ENCODE measurements at places on chromosomes 16 and 17.

GRCh38 chr16:54400261-54400660 lies 113.7 kb upstream of the IRX3 start:
- DNase-seq = no peak

GRCh38 chr17:77423589-77424451 lies 283.1 kb downstream of the SEC14L1 start:
- DNase-seq = no peak

GRCh38 chr17:27654136-27654535 lies 23.1 kb downstream of the LGALS9 start:
- DNase-seq = no peak

DNA sequence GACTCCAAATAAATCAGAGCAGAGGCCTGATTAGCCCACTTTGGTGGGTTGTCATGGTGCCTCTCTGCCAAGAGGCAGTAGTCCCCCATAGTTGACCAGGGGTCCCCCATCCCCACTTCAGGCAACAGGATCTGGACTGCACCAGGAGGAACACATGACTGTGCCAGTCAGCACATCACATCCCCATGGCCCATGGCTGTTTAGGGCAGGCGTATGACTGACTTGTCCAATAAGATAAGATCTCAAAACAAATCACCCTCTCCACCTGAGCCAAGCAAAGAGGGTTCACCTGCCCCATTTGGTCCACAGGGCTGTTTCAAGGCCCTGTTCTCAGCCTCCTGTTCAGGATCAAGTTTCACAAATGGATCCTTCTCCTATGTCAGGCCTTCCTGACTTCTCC lies 93.3 kb downstream of the C16orf78 start:
- DNase-seq = no peak

GRCh38 chr17:80894726-80895125 lies 96.9 kb upstream of the CHMP6 start:
- DNase-seq = no peak

- DNase-seq = no peak
Observed at GRCh38 chr16:89002851-89003830, 26.1 kb upstream of the CBFA2T3 start.

GRCh38 chr17:80452173-80452915 lies 24.1 kb downstream of the NPTX1 start:
- no peak for DNase-seq

DNA sequence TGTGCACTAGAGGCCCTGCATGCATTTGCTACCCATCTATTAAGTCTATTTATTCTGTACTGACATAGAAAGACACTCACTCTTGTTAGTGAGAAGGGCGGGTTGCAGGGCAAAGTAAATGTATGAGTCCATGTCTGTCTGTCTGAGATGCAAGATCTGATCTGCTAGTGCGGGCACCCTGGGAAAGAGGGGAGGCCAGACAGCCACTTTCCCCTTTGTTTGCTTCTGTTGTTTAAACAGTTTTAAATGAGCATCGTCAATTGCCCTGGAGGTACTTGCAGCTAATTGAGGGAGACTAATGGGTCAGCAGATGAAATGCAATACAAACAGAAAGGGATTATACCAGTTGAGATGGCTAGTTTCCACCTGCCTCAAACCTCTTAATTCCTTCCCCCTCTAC lies 24.9 kb downstream of the SCNN1G start:
- no peak for DNase-seq

DNA sequence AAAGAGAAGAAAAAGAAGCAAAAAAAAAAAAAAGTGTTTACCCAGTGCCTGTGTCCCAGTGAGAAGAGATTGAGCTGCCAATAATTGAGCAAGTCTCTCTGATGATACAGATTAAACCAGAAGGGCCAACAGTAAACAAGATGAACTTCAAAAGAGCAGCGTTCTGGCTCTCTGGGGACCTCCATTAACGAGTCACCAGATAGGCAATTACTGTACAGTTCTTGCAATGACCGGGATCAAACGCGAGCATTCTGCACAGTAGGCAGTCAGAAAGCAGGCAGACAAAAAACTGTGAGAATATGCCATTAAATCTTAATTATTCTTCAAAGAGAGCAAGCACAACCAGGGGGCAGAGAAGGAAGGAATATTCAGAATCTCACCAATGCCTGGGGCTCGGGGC lies 626.1 kb downstream of the TMEM114 start:
- DNase-seq = no peak

DNA sequence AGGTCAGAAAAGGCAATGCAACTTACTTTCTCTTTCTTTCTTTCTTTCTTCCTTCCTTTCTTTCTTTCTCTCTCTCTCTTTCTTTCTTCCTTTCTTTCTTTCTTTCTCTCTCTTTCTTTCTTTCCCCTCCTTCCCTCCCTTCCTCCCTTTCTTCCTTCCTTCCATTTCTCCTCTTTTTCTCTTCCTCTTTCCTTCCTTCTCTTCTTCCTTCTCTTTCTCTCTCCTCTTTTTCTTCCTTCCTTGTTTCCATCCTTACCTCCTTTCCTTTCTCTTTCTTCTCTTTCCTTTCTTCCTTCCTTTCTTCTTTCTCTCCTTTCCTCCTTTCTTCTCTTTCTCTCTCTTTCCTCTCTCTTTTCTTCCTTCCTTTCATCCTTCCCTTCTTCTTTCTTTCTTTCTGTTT lies 819.8 kb upstream of the SOX9 start:
- no peak for DNase-seq

- DNase-seq = no peak
Observed at GRCh38 chr17:51322390-51323029, 62.2 kb downstream of the UTP18 start.

DNA sequence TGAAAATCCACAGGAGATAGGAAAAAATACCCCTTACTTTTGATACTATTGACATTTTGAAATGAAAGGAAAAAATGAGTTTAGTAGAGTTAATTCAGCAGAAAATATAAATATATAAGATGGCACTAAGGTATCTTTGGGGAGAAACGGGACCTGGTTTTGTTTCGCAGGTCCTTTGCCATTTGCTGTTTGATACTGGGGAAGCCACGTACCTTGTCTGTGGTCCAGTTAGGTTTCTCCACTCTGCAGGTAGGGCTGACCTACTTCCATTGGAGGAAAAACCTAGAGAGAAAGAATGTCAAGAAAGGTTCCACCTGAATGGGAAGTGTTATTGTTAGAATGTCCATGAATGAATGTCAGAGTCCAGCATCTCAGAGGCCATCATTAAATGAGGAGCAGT lies 48.1 kb downstream of the HLF start:
- no peak for DNase-seq

DNA sequence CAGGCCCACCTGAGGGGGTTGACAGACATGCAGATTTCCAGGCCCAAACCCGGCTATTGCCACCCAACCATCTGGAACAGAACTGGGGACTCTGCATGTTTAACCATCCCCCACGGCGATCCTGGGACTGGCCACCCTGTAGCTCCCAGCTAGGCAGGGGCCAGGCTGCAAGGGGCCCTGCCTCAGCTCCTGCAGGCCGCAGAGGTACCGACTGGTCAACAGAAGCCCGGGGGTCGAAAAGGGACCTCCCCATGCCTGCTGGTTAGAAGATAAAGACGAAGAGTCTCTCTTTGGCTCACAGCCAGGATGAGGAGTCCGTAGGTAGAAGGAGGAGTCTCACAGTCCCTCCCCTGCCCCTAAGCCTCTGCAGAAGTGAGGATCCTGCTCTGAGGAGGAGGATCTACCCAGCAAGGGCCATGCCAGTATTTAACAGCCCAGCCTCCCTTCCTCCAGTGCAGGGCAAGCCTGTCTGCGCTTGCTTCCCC lies 223.4 kb upstream of the TNRC6C start:
- no peak for DNase-seq

DNA sequence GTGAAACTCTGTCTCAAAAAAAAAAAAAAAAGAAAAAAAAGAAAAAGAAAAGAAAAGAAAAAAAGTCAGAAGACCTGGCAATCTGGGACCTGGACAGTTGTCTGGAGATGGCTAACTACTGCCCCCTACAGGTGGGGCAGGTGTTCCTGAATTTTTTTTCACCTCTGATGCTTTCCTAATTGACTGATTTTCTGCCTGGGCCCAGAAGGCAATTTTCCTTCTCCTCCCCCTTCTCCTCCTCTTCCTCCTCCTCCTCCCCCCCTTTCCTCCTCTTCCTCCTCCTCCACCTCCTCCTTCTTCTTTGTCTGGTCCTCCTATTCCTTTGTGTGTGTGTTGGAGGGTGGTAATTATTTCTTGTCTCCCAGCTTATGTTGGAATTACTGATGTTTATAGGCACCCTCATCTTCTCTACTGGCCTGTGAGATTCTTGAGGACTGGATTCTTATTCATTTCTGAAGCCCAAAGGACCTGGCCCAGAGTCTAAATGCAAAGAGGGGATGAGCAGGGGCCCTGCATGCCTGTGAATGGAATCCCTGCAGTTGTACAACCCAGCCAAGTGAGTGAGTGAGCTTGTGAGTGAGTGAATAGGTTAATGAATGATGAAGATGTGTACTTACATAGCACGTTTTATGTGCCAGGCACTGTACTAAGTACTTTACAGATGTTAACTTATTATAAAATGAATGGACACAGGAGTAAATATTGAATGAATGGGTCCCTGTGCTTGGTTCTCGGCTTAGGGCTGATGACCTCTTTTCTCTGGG lies 26.9 kb downstream of the IRX5 start:
- no peak for DNase-seq

GRCh38 chr17:49554694-49555494 lies 20.8 kb upstream of the NXPH3 start:
- no peak for DNase-seq

DNA sequence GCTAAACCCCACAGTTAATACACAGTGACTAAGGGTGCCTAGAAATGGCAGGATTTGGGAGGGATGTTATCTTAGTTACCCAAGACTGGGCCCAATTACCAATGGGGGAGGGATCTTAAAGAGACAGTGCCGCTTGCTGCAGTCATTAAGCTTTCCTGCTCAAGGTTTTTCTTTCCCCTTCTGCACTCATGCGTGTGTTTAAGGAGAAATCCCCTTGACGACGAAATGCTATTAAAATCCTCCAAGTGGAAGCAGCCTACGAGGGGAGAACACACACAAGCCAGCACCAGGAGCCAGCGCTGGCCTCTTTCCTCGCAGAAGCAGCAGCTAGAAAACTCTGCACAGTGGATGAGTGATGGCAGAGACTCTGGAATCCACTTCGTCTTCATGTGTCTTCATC lies 22.0 kb downstream of the SALL1 start:
- DNase-seq = no peak

GRCh38 chr17:14428648-14429029 lies 127.8 kb downstream of the HS3ST3B1 start:
- DNase-seq = no peak

DNA sequence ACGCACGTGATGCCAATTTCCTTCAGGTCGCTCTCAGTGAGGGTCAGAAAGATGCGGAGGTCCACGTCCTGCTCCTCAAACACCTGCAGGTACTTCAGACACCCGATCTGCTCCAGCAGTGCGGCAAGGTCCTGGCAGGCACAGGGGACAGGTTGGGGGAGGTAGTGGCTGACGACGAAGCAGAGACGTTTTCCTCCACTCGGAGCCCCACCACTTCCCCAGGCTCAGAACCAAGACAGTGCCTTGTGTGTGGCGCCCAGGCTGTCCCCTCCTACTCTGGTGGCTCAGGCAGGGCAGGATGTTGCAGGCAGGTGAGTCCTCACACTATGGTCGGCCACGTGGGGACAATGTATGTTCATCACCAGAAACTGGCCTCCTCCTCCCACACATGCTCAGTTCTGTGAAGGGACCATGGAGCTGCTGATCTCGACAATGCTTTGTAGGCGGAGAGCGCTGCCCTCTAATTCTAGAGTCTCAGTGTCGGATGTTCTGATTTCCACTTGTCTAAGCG lies 5.7 kb downstream of the NUDT16L1 start:
- no peak for DNase-seq

GRCh38 chr16:68920349-68920748 lies 77.0 kb downstream of the TANGO6 start:
- DNase-seq = no peak

GRCh38 chr17:44211281-44212265 lies 7.9 kb downstream of the UBTF start:
- DNase-seq = no peak

DNA sequence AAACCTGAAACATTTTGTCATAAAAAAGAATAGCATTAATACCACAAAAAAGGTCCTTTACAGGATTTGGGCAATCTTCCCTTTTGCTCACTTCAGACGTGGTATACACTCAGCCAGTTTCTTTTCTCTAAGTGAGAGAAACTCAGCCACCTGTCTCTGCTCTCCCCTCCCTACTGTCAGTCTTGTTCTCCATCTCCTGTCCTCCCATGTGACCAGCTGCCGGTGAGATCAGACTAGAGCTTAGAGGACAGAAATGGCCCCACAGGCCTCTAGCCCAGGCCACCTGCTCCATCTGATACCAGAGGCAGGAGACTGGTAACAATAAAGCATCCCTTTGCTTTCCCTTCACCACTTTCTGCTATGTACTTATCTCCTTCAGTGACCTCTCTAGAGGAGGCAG lies 34.9 kb downstream of the CMC2 start:
- DNase-seq = no peak

DNA sequence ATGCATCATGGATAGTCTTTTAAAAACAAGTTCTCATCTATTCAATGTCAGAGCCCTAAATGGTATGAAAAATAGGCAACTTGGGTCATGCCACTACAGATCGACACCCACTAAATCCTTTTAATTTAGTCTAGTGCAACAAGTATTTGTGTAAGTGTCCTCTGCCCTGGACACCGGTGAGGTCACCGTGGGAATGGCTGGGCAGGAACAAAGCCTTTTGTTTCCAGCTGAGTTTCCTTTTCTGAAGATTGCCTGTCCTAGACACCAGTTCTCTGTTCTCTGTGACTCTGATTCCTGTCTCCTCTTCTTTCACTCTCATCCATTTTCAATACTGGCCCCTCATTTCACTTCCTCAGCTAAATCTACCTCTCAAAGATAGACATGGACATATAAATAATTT lies 446.5 kb downstream of the MAF start:
- no peak for DNase-seq

- no peak for DNase-seq
Observed at GRCh38 chr17:63850401-63850800, 7.9 kb upstream of the SMARCD2 start.

- DNase-seq = no peak
Observed at GRCh38 chr17:59287452-59287851, 44.0 kb upstream of the YPEL2 start.

GRCh38 chr17:49442041-49442440 lies 27.4 kb upstream of the PHB1 start:
- no peak for DNase-seq

DNA sequence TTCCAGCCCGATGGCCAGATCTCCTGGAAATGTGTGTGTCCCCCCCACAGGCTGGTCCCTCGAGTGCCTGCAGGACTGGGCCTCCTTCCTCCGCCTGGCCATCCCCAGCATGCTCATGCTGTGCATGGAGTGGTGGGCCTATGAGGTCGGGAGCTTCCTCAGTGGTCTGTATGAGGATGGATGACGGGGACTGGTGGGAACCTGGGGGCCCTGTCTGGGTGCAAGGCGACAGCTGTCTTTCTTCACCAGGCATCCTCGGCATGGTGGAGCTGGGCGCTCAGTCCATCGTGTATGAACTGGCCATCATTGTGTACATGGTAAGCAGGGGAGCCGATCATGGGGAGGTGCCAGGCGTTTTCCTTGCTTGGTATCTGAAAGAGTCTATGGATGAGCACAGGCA lies 22.1 kb downstream of the SLC47A1 start:
- DNase-seq = no peak

- no peak for DNase-seq
Observed at GRCh38 chr16:85236818-85237150, 124.5 kb upstream of the CIBAR2 start.

- DNase-seq = no peak
Observed at GRCh38 chr17:75693500-75694481, 26.7 kb downstream of the SAP30BP start.
